CD4-positive, alpha-beta T cell treated with Interferon alpha-2 for 1 hour (primary cell): ENCODE measurements at places on chromosomes 6 and 20.

DNA sequence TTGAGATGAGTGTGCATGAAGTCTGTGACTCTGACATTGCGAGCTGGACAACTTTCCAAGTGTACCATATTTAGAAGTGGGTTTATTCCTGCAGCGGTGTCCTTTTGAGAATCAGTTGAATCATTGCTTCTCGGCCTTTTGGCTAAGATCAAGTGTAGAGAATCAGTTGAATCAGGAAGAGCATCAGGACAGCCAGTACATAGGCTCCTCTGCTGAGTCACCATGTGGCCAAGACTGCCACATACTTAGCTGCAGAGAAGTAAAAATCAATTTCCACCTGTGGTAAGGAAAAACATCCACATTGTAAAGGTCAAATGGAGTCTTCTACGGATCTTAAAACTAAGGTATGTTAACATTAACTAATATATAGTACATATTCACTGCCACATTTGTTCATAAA, 428.4 kb upstream of the MARCKS start:
- no peak for DNase-seq

GRCh38 chr20:41005361-41005729, 23.3 kb upstream of the TOP1 start:
- DNase-seq = no peak

DNA sequence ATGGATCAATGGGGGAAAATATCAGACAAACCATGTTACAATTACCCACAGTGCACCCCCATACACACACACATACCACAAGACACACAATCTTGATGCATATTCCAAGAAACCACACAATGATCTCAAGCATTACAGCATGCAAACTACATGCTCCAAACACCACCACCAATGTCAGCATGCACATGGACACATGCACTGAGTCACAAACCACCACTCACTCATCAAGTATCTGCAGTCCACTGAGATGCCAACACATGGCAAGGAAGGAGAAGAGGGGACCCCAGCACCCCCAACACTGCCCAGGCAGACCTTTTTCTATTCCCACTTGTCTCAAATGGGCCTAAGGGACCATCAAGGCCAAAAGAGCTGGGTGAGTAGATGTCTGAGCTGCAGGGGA, 91.6 kb downstream of the PREX1 start:
- no peak for DNase-seq

DNA sequence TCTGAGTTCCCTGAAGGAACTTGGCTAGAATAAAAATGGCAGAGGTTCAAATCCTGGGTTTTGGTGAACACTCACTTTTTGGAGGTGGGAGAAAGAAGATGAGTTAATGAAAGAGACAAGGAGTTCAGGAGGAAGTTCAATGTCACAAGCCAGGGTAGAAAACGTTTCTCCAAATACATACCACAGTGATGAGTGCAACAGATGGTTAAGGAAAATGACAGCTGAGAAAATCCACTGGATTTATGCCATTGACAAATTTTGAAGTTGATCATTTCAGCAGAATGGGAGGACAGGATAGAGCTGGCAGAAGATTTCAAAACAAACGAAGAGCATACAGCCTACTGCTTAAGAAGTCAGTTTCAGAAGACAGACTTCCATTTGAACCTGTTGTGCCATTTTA, 122.7 kb downstream of the GFRAL start:
- no peak for DNase-seq

GRCh38 chr6:106609699-106610098, 19.6 kb downstream of the RTN4IP1 start:
- DNase-seq = peak; percentile 18

GRCh38 chr6:117740605-117741004, 65.3 kb downstream of the NUS1 start:
- no peak for DNase-seq

DNA sequence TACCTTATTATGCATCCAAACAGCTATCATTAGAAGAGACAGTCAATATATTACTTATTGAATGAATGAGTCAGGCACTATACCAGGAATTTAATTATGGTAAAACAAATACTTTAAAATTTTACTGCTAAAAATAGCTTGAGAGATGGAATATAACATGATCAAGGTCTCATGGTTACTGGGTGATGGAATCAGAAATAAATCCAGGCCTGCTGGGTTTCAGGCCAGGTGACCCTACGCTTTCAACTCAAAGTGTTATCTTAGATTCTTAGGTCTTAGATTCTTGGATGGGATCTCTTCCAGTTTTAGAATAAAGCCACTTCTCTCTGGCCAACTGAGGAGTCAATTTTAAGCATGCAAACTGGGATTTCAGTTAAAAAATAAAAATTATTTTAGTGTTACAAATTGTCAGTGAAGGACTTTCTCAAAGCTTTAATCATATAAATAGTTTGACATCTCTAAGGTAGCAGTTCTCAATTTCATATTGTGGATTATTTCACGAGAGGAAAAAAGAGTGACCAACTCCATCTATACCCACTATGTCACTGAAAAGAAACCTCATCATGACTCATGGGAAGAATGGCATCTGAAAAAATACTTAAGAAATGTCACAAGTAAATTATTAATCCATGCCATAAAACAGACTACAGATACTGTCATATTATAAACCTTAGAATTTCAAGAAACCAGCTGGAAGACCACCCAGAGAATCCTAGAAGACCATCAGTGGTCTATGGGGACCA, 283.4 kb upstream of the RUNX2 start:
- DNase-seq = no peak

DNA sequence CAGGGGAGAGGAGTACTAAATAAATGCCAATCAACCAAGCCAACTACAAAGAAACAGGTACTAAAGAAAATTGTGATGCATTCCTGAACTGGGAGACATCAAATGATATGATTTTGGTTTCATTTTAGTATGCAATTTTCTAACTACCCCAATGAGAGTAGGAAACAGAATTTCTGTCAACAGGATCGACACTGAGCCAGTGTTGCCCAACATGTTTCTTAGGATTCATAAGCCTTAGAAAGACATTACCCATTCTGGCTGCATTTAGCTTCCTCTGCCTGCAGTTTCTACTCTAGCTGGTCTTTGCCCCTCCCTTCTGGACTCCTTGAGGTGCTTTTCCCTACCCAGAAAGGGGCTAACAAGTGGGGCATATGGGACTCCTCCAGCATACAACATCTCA, 49.8 kb downstream of the KCTD20 start:
- DNase-seq = no peak
